ENCODE measurements at places on chromosomes 5 and 9. TPM values are rescaled to one million over a fixed set of nuclear protein-coding genes. Genes with fewer than 3 reads are reported as not detected.

Gene ZDHHC11B
- 14.7 TPM for total RNA-seq

Gene SMIM33
- not detected for total RNA-seq

Gene BSPRY
- total RNA-seq, result 0.35 TPM

Gene PDE6A
- total RNA-seq, result 0.05 TPM

Data from Right ventricle myocardium inferior (tissue), 1 donor.